ENCODE measurements at places on chromosomes 5 and 9. TPM values are rescaled to one million over a fixed set of nuclear protein-coding genes. Genes with fewer than 3 reads are reported as not detected.
A peak's percentile ranks its signal among the peaks of the same experiment; 100 is the strongest.

- no peak for DNase-seq
Observed at GRCh38 chr5:122413722-122414121, 101.7 kb downstream of the SNCAIP start.

DNA sequence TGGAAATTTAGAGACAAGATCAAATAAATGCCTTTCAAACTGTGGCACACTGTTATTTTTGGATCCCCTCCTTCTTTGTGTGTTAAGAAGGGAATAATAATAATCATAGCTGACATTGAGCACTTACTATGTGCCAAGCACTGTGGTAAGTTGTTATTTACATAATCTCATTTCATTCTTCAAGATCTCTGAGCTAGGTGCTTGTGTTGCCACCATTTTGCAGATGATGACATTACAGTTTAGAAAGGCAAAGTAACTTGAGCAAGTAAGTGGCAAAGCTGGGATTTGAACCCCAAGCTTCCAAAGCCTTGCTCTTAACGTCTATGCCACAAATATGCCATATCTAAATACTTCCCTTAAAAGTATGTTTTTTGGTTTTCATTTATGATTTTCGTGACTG lies 121.8 kb upstream of the TMEM161B start:
- DNase-seq, result no peak

Gene PIP5KL1
- 12.1 TPM for total RNA-seq

Gene GGTA1
- not detected for total RNA-seq

Gene HTR1A
- not detected for total RNA-seq

DNA sequence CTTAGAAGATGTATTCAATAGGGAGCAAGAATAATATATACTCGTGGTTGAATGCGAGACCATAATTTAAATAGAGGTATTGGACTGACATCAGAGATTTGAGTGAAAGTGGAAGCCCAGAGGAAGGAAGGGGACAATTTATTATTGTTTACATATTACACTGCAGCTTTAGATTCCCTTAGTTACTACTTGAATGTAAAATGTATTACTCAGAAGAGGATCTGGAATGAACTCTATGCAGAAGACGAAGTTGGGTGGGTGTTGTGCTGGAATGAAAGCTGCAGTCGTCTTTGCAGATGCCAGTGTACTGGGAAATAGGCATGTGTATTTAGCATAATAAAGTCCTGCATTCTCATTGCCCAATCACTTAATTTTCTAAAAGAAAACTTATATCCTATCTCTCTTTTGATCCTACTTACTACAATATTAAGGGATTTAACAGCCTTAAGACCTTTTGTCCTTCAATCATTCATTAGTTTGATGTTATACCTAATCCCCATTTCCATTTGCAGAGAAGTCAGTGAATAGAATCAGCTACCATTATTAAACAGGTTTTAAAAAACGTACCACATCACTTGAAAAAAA lies 570.7 kb upstream of the WWC1 start:
- no peak for DNase-seq

- no peak for DNase-seq
Observed at GRCh38 chr5:175866377-175866907, 4.9 kb upstream of the CPLX2 start.

GRCh38 chr9:105742088-105742487 lies 47.7 kb downstream of the TMEM38B start:
- DNase-seq, result no peak

DNA sequence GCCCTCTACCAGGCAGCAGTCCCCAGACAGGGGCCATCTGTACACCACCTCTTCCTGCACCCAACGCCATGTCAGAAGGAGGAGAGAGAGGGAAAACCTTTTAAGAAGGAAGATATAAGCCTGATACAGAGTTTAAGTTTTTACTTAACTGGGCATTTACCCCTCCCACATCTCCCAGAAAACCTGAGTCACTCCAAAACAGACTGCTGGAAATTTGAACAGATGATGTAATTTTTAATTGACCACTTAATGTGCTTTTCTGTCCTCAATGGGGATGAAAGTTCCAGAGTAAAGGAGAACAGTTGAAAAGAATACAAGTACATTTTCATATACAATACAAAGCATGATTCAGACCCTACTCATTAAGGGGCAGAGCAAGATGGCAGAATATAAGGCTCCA lies 63.9 kb downstream of the TTC39B start:
- peak; percentile 12 for DNase-seq

Gene CCL27
- total RNA-seq, result not detected

Gene IL4
- not detected for total RNA-seq

DNA sequence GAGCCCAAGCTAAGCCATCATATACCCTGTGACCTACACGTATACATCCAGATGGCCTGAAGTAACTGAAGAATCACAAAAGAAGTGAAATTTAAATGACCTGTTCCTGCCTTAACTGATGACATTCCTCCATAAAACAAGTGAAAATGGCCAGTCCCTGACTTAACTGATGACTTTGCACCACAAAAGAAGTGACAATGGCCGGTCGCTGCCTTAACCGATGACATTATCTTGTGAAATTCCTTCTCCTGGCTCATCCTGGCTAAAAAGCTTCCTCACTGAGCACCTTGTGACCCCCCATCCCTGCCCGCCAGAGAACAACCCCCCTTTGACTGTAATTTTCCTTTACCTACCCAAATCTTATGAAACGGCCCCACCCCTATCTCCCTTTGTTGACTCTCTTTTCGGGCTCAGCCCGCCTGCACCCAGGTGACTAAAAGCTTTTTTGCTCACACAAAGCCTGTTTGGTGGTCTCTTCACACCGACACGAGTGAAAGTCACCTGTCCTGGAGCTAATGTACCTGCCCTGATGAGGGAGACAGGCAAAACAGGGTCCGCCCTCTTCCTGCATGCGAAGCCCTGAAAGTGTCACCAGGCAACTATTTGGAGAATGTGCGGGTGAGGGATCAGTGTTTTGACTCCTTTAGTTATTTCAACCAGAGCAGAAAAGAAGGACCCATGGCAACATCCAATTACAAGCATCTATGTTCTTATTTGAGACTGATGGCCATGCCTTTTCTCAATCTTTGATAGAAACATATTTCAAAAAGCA lies 266.1 kb downstream of the SMARCA2 start:
- peak; percentile 6 for DNase-seq

DNA sequence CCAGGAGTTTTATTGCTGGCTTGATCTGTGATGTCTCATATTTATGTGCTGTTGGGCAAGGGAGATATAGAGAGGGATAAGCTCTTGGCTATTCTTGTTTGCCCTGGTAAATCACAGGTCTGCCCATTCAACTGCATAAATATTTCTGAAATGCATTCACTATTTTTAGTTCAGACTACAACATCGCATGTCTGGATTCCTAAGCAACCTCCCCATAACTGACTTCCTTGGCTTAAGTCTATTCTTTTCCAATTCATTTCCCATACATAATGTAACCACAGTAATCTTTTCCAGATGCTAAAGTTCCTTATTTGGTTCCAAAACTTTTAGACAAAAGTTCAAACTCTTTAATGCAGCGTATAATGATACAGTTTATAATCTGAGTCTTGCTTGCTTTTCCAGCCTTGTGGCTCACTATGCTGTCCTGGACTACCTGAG lies 321.4 kb upstream of the ACTBL2 start:
- DNase-seq, result no peak

GRCh38 chr9:21770871-21771560 lies 31.4 kb upstream of the MTAP start:
- DNase-seq, result peak; percentile 83

DNA sequence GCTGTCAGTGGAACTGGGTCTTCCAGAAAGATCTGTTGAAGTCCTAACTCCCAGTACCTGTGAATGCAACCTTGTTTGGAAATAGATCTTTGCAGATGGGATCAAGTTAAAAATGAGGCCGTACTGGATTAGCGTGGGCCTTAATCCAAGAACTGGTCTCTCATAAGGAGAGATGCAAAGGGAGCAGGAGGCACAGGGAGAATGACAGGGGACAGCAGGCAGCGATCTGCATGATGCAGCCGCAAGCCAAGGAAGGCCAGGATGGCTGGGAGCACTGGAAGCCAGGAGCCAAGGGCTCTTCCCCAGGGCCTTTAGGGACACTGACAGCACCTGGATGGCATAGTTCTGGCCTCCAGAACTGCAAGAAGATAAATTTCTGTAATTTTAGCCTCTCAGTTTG lies 114.4 kb downstream of the ICE1 start:
- no peak for DNase-seq

Gene TPPP
- total RNA-seq, result 0.50 TPM

DNA sequence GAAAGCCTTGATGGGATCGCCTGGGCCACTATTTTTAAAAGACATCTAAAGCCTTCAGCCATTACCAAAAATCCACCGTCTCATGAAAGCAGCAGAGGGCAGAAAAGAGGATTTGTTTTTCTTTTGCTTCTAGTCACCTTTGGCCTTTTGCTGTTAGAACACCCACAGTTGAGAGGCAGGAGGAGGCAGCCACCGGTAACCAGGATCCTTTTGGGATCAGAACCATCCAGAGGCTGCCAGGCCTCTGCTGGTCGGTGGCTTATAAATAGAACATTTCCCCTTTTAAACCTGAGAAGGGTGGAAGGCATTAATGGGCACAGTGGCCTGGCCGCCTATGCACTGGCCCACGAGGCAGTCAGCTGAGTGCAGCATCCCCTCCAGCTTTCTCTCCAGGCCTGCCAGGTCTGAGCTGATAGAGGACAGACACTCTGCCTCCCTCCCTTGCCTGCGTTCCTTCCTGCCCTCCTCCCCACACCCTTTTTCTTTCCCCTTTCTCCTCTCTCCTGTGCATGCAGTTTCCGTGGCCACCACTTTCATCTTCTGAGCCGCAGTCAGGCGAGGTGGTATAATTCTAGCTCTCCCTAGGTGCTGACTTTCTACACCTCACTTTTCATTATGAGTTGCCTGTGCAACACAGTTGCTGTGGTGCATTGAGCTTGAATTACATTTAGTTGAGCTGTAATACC lies 253.4 kb downstream of the ARHGAP26 start:
- DNase-seq, result no peak

- no peak for DNase-seq
Observed at GRCh38 chr5:154291917-154292316, 101.4 kb downstream of the GALNT10 start.

- no peak for DNase-seq
Observed at GRCh38 chr9:82091610-82092009, 103.0 kb downstream of the SPATA31D1 start.

Gene CDC37L1
- 20.2 TPM for total RNA-seq

DNA sequence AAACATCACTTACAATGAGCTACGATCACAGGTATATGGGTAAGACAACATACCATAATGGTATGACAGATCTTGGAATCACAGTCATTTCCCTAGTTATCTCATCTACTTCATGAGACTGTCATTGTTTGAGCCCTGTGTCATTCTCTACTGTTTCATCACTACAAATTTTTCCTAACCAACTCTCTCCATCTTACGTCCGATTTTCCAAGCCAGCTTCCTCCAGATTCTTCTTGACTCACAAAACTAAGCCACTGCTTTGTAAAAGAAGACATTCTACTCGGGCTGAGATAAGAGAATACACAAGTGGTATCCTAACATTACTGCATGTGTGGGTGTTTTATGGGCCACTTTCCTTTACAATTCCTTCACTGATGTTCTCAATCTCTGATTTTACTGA lies 49.6 kb downstream of the SERINC5 start:
- DNase-seq, result peak; percentile 88

Gene IFNA2
- total RNA-seq, result not detected

- no peak for DNase-seq
Observed at GRCh38 chr9:9283159-9283986, 1329.4 kb downstream of the PTPRD start.

Gene CDH10
- 0.17 TPM for total RNA-seq

GRCh38 chr9:115694014-115694413 lies 459.6 kb upstream of the PAPPA start:
- peak; percentile 65 for DNase-seq

DNA sequence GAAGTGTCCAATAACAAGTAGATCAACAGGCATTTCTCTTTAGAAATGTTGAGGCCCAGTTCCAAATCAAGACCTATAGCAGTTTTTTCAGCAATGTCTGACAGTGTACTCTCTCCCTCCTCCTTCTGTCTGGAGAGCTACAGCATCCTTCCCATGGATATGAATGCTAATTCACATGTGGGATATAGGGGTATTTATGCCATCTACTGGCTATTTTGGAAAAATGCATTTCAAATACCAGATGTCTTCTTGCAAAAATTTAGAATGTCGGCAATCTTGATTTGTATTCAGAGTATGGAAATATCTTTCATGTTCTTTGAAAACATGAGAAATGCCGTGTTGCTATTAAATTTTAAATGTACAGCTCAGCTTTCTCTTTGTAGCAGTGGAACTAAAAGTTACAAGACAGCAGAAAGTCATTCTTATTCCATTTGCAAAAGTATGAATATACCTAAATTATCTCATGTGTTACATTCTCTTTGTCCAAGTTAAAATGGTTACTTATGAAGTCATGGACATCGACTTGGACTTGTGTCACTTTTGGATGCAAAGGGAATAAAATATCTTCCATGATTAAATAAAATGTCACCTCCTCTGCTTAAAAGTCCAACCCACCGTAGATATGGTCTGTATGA lies 647.8 kb downstream of the TAF11L14 start:
- peak; percentile 55 for DNase-seq

DNA sequence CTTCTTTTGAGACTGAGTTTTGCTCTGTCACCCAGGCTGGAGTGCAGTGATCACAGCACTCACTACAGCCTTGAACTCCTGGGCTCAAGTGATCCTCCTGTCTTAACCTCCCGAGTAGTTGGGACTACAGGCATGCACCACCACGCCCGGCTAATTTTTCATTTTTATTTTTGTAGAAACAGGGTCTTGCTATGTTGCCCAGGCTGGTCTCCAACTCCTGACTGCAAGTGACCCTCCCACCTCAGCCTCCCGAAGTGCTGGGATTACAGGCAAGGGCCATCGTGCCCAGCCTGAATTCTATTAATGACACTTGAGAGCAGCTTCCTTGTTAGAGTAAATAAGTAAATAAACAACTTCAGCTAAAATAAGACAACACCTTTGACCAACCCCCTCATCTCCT lies 12.3 kb downstream of the ROR2 start:
- no peak for DNase-seq

GRCh38 chr9:130034570-130034969 lies 8.4 kb downstream of the FNBP1 start:
- peak; percentile 67 for DNase-seq

Gene ACOT12
- not detected for total RNA-seq

Gene FGF10
- total RNA-seq, result not detected

Measured in mammary epithelial cell (primary cell).